Stimulated activated CD4-positive, alpha-beta T cell treated with anti-CD3 and anti-CD28 coated beads, Interleukin-15, amount 100 ng/mL, for 48 hours (primary cell): ENCODE measurements at places on chromosomes 2 and 18.

GRCh38 chr18:27763936-27764335, 413.0 kb downstream of the CDH2 start:
- DNase-seq = no peak

DNA sequence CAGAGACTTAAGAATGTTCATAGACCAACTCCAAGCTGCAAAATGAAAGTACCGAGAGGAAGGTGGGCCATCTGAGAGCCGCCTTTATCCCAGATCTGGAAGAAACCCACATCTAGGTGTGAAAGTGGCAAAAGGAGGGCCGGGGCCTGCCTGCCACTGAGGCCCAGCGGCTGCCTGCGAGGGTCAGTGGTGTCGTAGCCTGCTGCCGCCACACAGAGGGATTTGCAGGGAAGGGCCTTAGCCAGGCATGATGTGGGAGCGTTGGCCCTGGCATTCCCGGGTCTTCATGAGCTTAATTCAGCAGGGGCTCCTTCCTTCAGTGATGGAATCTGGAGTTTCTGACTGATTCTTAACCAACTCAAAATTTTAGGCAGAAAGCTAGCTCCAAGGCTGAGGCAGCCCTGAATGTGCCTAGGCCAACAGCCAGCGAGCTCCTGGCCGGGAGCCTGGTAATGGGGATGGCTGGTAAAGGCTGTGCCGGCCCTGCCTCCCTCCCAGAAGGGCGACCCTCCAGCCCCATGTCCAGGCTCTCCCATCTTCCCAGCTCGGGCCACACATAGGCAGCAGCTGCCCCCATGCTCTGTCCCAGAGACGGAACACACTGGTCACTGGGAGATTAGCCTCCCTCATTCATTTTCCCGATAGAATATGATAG, 230.1 kb downstream of the AGAP1 start:
- no peak for DNase-seq

DNA sequence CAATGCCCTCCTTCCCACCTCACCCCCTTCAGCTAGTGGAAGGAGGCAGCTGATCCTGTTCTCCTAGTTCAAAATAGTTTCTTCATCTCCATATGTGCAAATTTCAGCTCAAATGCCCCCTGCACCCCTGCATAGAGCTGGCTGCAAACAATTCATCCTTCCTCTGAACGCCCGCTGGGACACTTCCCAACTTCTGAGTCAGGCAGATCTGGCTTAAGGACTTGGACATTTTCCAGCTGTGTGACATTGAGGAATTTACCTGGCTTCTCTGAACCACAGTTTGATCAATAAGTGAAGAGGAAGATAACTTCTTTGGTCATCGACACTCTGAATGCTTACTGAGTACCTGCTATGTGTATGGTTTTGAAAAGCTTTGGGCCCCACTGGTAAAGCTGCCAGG, 23.5 kb downstream of the PTGR3 start:
- no peak for DNase-seq

DNA sequence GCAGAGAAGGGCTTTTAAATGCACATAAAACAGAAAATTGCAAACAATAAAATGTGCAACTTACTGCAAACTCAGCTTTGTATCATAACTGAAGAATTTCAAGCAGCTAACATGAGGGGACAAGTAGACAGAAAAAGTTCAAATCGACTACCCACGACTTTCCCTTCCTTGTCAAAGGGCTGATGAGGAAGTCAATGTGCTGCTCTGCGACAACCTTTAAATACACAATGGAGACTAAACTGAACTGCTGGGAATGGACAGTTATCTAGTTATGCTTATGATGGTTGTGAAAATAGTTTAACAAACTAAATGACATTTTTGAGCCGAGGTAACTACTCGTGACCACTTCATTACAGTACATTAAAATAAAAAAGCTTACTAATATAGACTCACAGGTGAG, 84.1 kb downstream of the INO80D start:
- DNase-seq = no peak

- DNase-seq = no peak
Observed at GRCh38 chr2:194822097-194822496, 834.9 kb upstream of the SLC39A10 start.
